ENCODE measurements at places on chromosomes 7 and 10.

GRCh38 chr10:13815756-13816155 lies 229.0 kb downstream of the PRPF18 start:
- no peak for DNase-seq

DNA sequence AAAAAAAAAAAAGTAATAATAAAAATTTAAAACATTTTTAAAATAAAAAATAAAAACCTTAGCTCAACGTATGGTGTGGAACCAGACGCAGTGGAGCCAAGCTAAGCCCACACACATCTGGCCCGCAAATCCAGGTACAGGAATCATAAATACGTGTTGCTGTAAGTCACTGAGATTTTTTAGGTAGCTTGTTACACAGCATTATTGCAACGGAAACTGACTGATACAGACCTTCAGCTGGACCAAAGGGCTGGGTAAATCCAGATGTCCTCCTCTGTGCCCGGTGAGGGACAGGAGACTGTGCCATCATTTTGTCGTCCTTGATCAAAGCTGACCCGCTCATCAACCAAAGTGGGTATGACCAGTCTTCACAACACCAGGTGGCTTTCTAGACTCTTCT lies 104.9 kb downstream of the TMEM130 start:
- DNase-seq, result no peak

GRCh38 chr10:133034092-133034491 lies 53.6 kb upstream of the ADGRA1 start:
- DNase-seq, result no peak

DNA sequence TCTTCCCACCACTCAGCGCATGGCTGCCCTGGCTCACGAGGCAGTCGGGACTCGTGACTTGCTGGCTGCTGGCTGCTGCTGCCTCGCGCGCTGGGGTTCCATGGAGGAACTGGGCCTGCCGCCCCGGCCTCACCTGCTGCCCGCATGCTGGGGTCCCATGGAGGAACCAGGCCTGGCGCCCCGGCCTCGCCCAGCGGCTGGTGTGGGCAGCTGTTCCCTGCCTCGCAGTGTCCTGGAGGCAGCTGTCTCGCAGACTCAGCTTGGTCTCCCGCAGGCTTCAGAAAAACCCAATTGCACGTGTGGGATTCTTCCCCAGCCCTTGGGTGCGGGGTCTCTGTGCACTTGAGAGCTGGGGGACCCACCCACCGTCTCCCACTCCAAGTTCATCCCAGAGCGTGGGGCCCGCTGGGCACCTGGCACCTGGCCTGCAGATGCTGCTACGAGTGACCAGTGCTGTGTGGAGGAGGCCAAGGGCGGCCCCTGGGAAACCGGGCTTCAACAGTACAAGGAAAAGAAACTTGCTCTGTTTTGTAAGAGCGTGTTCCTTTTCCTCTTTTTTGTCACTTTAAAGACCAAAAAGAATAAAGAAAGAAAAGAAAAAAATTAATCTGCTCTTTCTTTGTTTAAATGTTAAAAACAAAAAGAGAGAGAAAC lies 20.4 kb downstream of the PWWP2B start:
- DNase-seq, result no peak

GRCh38 chr7:43281268-43281667 lies 168.8 kb downstream of the HECW1 start:
- no peak for DNase-seq

DNA sequence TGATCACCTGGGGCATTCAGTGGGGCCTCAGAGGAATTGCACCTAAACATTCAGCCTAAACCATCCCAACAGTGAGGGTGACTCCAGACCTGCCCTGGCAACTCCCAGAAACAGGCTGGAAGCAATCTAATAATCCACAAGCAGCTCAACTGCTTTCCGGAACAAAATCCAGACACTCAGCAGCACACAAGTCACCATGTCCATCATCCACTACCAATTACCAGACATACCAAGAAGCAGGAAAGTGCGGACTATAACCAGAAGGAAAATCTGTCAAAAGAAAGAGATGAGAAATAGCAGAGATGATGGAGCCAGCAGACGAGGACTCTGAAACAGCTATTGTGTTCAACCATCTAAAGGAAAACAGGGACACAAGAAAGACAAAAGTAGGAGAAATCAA lies 342.6 kb upstream of the ZMIZ1 start:
- DNase-seq, result no peak

- DNase-seq, result no peak
Observed at GRCh38 chr7:138120140-138120827, 44.0 kb downstream of the AKR1D1 start.

- DNase-seq, result no peak
Observed at GRCh38 chr7:154937837-154938236, 65.1 kb downstream of the PAXIP1 start.

- DNase-seq, result no peak
Observed at GRCh38 chr7:138170298-138170697, 94.0 kb downstream of the AKR1D1 start.

GRCh38 chr7:40753455-40753854 lies 618.6 kb downstream of the SUGCT start:
- DNase-seq, result no peak

DNA sequence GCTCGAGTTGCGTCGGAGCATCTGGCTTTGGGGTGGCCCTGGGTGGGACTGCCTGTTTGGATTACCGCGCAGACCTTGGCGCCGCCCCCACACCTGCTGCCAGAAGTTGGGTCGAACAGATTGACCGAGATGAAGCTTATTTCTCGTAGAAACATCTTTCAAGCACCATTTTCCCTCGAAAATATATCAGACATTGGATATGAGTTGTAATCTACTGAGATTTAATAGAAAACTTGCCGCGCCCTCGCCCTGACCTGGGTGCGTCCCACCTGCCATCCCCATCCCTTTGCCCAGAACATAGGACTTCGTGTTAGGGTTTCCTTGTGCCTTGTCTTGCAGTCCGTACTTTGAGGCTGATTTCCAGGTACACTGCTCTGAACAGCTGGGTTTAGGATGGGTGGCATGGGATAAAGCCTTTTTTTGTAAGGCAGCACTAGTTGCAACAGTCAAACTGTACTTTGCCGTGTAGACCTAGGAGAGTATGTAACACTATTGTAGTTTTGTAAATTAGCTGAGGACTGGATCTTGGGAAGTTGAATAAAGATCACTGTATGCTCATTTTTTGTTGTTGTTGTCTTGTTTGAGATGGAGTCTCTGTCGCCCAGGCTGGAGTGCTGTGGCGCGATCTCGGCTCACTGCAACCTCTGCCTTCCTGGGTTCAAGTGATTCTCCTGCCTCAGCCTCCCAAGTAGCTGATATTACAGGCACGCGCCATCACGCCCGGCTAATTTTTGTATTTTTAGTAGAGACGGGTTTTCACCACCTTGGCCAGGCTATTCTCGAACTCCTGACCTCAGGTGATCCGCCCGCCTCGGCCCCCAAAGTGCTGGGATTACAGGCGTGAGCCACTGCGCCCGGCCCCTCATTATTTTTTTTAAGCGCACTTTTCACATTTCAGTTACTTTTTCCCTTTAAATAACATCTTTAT lies 978 bp downstream of the OGDH start:
- DNase-seq, result no peak

DNA sequence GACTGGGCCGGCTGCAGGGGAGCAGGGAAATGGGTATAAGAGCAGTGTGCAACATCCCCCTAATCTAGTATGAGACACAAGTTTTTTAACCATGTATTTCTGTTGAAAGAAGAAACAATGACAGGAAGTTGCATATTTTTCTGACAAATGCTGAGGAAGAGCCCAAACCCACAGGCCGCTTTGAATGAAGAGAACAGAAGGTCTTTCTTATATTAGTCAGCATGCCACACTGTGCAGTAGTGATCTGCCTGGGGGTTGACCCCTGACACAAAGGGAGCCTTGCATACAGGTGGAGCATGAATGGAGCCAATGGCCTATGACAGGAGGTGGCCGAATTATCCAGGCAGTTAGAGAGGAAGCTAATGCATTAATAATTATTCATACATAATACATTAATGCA lies 518.3 kb downstream of the PLXDC2 start:
- no peak for DNase-seq

GRCh38 chr10:17841050-17841449 lies 31.9 kb downstream of the MRC1 start:
- no peak for DNase-seq

- DNase-seq, result peak; percentile 72
Observed at GRCh38 chr10:83983578-83984255, 155.6 kb upstream of the GHITM start.

- no peak for DNase-seq
Observed at GRCh38 chr7:157977717-157978496, 609.7 kb downstream of the PTPRN2 start.

DNA sequence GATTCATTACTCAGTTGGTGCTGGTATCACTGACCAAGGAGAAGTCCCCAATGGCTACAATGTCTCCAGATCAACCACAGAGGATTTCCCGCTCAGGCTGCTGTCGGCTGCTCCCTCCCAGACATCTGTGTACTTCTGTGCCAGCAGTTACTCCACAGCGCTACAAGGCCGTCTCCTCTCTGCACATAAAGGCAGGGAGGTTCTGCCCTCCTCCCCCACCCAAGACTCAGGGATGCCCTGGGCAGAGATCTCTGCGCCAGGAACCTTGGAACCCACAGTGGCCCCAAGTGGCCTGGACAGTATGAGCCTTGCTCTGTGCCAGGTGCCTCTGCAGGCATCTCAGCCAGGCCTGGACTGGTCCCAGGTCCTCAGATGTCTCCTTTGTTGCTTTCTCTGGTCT lies 193.4 kb upstream of the PRSS58 start:
- no peak for DNase-seq

- no peak for DNase-seq
Observed at GRCh38 chr7:3730276-3730675, 429.2 kb downstream of the SDK1 start.

- DNase-seq, result no peak
Observed at GRCh38 chr7:128420773-128421172, 11.0 kb upstream of the IMPDH1 start.

DNA sequence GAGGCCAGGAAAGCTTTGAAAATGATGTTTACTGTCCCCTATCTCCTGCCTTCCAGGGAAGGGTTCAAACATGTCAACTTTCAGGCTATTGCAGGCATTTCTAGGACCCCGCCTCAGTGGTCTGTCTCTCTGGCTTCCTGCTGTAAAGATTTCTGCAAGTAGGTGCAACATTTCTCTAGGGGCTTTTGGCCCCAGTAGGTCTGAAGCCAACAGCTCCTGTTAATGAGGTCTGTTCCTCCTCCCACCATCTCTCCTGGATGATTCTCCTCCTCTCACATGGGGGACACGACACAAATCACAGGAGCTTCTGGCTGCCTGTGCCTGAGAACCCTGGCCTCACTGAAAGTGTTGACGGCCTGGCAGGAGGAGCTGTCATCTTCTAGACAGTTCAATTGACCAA lies 194.3 kb downstream of the CYP26A1 start:
- DNase-seq, result no peak

- DNase-seq, result no peak
Observed at GRCh38 chr7:40586197-40586596, 451.4 kb downstream of the SUGCT start.

GRCh38 chr10:78658645-78659597 lies 409.8 kb upstream of the ZMIZ1 start:
- no peak for DNase-seq

GRCh38 chr10:82981137-82981723 lies 1106.2 kb downstream of the NRG3 start:
- no peak for DNase-seq

GRCh38 chr7:44398511-44398911 lies 73.1 kb upstream of the CAMK2B start:
- DNase-seq, result no peak

GRCh38 chr10:17789396-17789795 lies 19.8 kb upstream of the MRC1 start:
- no peak for DNase-seq

- no peak for DNase-seq
Observed at GRCh38 chr7:39613577-39613976, 9.8 kb upstream of the RALA start.

DNA sequence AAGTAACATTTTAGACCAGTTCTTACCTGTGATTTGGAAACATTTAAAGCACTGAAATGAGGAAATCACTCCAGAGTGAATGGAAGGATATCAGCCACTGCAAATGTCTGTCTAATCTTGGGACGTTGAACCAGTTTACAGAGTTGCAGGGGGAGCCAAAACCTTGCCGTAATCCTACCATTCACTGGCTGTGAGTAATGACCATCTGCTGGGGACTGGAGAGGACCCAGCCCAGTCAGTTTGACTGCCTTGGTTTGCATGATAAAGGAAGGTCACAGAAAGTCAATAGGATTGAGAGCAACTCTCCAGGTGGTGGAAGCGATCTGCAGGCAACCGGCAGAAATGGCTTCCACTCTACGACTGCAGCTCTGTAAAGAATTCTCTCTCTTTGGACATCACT lies 167.2 kb downstream of the AKR1D1 start:
- DNase-seq, result peak; percentile 31

GRCh38 chr7:127652333-127653248 lies 597 bp downstream of the SND1 start:
- DNase-seq, result no peak

DNA sequence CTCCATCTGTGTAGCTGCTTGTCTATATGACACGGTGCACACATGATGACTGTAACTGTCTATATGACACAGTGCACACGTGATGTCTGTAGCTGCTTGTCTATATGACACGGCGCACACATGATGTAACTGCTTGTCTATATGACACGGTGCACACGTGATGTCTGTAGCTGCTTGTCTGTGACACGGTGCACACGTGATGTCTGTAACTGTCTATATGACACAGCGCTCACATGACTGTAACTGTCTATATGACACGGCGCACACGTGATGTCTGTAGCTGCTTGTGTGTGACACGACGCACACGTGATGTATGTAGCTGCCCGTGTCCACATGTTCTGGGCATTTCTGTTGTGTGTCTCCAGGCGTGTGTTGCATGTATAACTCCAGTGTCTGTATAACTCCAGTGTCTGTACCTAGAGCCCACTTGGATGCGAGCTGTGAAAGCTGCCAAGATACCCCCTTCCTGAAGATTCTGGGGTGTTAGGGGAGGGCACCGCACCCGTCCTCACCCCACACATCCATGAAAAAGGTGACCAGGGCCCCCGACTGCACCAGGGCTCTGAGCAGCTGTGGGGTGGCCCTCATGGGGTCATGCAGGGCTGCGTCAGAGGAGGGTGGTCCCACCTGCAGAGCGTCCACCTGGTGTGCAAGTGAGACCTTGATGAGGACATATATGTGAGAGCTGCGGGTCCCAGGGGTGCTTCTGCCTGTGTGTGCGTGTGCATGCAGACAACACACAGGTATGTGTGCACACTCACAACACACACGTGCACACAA lies 137.9 kb downstream of the ELFN1 start:
- no peak for DNase-seq

DNA sequence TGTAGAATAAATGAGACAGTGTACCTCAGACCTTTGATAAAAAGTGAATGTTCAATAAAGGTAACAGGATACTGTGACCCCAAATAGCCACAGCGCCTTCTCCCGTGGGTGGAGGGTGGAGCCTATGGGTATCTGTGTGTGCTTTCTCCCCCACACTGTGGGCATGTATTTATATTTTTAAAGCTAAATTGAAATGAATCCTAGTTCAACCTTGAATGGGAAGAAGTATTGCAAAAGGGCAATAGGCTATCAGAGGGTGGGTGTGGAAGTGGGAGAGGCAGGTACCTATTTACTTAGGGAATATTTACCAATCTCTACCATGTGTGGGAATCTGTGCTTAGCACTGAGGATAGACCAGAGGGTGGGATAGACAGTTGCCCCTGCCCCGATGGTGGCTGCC lies 68.9 kb downstream of the PFKFB3 start:
- no peak for DNase-seq

Data from NCI-H187 treated with DMSO at 0.1 percent for 48 hours (cell line).